ENCODE measurements at places on chromosomes 2 and 18.

- no peak for DNase-seq
Observed at GRCh38 chr2:63522950-63523349, 65.3 kb downstream of the WDPCP start.

- DNase-seq, result no peak
Observed at GRCh38 chr2:218005486-218005885, 2.7 kb upstream of the TNS1 start.

DNA sequence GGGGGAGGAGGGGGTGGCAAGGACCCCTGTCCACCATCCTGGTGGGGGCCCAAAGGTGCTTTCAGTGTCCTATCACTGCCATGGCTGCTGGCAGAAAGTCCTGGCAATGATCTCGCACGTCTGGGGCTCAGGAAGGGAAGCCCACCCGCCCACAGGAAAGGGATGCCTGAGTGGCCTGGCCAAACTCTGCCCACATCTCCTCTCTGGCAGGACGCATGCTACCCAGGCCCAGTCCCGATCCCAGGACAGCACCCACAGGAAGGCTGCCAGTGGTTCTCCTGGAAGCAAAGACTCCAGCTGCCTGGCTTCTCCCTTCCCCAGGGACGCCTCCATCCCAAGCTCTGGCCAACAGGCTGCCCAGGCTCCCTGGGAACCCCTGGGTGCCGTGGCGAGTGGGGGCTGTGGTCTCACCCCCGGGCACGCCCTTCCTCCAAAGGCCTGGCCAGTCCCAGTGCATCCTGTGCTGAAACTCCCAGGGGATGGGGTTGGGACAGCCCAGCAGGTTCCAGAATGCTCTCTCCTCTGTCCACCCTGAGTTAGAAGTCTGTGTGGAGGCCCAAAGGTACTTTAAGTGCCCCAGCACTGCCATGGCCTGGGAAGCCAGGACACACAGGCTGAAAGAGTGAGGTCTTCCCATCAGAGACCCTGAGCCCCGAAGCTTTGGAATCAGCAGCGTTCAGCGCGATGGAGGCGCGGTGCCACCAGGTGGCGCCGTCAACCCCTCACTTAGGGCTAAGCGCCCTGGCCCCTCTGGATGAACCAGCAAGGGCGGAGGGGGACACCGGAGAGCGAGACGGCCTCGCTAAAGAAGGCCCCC lies 29.8 kb upstream of the TAF1B start:
- peak; percentile 71 for DNase-seq

DNA sequence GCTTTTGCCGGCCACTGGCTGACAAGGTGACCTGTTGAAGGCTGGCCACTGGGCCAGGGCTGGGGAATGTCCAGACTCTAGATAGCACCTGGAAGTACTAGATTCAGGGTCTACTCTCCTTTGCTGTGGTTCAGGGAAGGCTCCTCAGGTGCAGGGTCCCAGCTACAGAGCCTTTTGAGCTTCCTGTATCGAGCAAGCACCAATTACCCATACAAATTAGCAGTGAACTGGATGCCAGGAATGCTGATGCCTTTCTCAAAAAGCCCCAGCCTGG lies 213.4 kb downstream of the CYP26B1 start:
- DNase-seq, result no peak

GRCh38 chr2:1731447-1731962 lies 12.8 kb downstream of the PXDN start:
- no peak for DNase-seq

DNA sequence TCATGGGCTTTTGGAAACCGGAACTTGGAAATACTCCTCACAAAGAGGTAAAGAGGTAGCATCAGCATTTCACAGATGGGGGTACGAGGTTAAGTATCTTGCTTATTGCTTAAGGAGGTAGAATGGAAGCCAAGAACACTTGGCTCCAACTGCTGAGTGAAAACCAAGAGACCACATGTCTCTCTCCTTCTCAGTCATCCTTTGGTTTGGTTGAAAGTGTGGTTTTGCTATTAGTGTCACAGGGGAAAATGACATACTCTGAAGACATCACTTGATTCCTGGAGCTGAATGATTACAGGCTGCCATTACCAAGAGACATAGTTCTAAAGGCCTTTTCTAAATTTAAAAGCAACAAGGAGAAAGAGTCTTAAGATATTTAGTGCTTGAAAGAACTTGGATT lies 41.5 kb downstream of the ANTXR1 start:
- DNase-seq, result no peak

DNA sequence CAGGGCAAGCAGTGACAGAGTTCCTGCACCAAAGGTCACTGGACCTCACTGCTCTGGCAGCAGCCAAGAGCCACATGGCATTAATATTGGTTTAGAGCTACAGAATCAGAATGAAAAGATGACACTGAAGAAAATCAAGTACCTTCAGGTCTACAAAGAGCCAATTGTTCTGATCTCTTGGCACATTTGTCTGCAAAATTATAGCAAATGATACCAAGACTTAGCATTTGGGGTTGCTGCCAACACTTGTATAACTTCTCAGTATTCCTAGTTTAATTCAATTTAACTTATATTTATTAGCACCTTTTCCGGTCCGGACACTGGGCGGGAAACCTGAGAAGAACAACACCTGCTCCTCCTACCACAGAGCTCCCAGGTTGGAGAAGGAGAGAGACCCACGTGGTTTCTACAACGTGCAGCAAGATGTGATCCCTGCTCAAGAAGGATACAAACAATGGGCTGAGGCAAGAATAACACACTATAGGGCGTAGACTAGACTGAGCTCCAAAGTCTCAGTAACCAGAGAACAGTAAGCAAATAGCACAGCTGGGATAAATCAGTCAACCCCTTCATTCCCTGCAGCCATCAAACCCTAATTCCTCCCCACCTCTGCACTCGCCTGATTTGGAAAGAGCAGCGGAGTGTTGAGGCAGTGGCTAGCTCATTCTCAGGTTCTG lies 2.4 kb downstream of the LRRC30 start:
- DNase-seq, result no peak

DNA sequence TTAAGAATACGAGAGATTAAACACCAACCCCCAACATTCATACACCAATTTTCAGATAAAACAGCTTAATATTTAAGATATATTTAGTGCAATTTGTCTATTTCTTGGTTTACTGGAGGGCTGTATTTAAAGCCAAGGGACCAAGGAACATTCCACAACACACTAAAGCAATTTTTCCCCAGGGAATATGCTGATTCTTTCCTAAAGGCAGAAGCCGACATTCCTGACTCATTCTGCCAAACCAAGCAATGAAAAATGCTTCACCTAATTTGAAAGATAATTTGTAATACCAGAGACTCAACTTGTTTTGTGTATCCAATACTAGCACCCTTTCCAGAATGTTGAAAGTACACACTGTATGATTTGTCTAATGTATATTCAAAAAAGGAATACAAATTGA lies 1267.6 kb upstream of the PIK3C3 start:
- no peak for DNase-seq

DNA sequence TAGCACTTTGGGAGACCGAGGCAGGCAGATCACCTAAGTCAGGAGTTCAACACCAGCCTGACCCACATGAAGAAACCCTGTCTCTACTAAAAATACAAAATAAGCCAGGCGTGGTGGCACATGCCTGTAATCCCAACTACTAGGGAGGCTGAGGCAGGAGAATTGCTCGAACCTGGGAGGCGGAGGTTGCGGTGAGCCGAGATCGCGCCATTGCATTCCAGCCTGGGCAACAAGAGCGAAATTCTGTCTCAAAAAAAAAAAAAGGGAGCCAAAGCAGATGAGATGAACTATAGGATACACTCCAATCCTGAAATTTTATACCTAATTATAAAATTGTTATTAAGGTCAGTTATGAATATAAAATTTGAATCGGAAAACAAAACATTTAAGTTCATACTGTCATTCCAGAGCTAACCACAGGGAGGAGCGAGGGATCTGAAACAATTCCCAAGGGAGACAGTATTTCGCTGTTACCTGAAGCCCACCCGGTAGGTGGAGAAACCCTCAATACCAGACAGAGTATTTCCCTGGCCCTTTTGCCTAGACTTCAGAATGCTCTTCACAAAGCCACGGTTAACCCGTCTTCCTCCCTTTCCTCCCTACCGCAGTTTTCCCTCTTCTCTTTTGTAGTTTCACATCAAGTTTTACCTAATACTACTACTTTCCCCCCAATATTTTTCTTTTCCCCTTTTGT lies 1.4 kb downstream of the PPM1G start:
- peak; percentile 66 for DNase-seq

GRCh38 chr2:96549967-96550786 lies 13.6 kb downstream of the ARID5A start:
- DNase-seq, result no peak

GRCh38 chr2:200417366-200417765 lies 92.5 kb downstream of the KCTD18 start:
- no peak for DNase-seq

GRCh38 chr2:31008561-31009114 lies 129.6 kb downstream of the GALNT14 start:
- no peak for DNase-seq

DNA sequence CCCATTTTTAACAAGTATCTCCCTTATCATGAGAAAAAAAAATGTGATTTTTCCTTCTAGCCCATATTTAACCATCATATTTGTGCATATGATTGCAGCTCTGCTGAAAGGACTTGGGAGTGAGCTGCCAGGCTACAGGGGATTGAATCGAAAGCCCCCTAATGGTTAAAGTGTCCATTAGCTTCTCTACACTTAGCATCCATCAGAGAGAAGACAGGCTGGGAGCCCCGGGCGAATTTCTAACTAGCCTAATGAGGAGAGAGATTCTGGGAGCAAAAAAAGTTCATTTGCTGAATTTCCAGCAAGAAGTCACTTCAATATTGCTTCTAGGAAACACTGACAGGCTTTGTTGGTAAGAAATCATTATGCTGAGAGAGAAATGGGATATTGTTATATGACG lies 848.8 kb downstream of the TDRD15 start:
- no peak for DNase-seq

GRCh38 chr2:18639756-18640453 lies 50.5 kb upstream of the NT5C1B start:
- DNase-seq, result no peak

DNA sequence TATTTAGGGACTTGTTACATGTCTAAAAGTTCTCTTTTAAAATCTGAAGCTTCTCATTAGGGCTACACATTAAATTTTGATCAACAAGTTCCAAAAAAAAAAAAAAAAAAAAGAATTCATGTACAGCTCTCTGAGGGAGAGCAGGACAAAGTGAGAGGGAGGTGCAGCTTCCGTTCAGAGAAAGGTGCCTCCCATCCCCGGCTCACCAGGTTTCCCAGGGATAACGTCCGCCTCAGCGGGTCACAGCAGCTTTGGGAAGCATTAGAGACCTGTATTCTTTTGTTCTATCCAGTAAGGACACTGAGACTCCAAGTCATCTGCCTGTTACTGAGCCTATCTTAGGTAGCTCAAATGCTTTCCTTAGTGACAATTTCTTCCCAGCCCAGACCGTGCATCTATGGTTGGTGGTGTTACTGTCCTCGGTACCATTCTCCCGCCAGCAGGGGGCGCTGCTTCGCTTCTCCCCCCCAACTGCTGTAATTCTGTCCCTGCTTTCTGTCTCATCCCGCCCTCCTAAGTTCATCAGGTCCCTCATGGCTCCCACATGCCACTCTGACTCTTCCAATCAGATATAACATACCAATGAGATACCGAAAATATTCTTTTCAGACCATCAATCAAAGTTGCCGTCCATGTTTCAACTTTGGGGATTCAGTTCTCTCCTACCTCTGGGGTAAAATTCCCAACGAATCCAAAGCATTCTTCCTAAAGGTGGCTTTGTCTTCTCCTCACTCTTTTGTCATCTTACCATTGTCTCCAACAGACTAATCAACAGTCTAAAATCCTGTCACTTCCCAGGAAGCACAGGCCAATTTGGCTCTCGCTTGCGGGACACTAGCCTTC lies 466.5 kb downstream of the METTL4 start:
- peak; percentile 18 for DNase-seq

DNA sequence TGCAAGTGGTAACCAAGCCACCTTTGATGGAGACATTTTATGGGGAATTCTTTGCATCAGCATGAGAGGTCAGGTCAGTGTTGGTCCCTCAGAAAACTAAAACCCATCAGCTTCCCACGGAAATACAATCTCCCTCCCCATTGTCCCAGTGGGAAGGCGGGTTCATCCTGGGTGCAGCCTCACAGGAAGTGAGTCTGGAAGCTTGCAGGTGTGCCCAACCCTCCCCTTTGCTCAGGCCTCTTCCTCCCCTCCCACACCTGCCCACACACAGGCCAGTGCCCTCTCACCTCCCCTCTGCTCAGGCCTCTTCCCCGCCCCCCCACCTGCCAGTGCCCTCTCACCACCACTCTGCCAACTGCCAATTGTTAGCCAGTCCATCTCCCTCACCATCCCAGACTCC lies 166.8 kb upstream of the RAB6C start:
- DNase-seq, result no peak

DNA sequence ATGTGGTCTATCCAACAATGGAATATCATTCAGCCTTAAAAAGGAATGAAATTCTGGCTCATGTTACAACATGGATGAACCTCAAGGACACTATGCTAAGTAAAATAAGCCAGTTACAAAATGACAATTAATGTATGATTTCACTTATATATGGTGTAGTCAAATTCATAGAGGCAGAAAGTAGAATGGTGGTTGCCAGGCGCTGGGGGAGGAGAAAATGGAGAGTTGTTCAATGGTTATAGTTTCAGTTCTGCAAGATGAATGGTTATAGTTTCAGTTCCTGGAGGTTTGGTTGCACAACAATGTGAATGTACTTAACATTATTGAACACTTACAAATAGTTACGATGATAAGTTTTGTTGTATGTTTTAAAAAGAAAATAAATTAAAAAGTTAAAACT lies 79.2 kb upstream of the IL1R2 start:
- DNase-seq, result no peak

- DNase-seq, result peak; percentile 65
Observed at GRCh38 chr2:64695721-64696261, 42.1 kb upstream of the SERTAD2 start.

- DNase-seq, result peak; percentile 19
Observed at GRCh38 chr2:200306931-200307723, 634 bp downstream of the SPATS2L start.

DNA sequence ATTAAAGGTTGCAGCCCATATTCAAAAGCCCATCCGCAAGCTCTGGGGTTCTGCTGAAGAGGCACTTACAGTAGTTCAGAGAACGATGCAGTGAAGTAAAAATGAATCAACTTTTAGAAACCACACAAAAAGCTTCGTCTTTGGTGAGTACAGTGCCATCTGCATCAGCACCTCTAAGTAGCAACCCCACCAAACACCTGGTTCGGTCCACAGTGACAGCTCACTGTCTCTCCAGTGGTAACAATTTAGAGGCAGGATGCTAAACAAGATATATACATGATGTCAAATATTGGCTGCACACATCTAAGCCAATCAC lies 275.4 kb upstream of the TCF4 start:
- no peak for DNase-seq
